Dermis blood vessel endothelial cell (primary cell): ENCODE measurements at places on chromosomes 5 and 9. TPM values are rescaled to one million over a fixed set of nuclear protein-coding genes. Genes with fewer than 3 reads are reported as not detected.
A peak's percentile ranks its signal among the peaks of the same experiment; 100 is the strongest.

DNA sequence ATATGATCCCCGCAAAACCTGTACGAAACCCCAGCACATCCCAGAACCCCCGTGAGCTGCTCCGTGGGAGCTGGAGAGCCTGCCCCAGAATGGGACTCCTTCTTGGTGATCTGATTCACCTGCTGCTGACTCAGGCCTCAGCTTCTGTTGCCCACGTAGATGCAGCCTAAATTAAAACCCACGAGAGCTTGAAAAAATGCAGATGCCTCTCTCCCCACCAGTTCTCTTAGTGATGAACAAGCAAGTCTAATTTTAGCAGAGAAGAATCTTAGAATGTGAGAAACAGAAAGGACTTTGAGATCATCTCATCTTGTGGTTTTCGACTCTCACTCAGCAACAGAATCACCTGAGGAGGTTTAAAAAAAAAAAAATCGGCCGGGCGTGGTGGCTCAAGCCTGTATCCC is 57.6 kb downstream of the TMOD1 start:
- no peak for DNase-seq

- DNase-seq, result no peak
These were observed 70.5 kb downstream of the FOCAD start for GRCh38 chr9:20754556-20754955.

GRCh38 chr9:3585606-3586005 is 59.8 kb upstream of the RFX3 start:
- DNase-seq, result no peak

GRCh38 chr5:88657136-88657535 is 225.8 kb downstream of the MEF2C start:
- no peak for DNase-seq

GRCh38 chr5:126143622-126144021 is 279.6 kb upstream of the GRAMD2B start:
- DNase-seq, result no peak

DNA sequence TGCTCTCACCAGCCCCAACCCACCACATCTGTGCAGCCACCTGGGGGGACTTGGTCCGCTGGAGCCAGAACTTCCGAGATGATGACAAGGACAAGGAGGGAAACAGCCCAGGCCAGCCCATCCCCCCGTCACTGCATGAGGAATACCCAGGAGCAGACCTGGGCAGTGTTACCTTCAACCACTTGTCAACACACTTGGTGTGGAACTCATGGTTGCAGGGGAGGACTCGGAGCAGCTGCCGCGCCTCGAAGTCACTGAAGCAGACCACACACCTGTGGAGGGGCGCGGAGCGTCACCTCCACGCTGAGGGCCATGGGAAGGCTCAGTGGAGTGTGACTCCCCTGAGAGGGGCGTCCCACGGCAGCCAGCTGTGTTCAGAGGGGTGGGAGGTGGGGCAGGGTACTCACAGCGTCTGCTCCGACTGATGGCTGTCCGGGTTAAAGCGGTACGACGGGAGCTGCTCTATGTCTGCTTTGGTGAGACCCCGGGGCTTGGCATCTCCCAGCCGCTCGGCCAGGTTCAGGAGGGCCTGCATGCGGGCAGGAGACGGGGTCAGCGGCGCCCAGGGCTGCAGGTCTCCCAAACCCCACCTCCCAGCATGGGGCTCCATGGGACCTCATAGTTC is 8.0 kb downstream of the RNF44 start:
- DNase-seq, result no peak

GRCh38 chr5:137374110-137374714 is 124.9 kb downstream of the SPOCK1 start:
- peak; percentile 60 for DNase-seq

DNA sequence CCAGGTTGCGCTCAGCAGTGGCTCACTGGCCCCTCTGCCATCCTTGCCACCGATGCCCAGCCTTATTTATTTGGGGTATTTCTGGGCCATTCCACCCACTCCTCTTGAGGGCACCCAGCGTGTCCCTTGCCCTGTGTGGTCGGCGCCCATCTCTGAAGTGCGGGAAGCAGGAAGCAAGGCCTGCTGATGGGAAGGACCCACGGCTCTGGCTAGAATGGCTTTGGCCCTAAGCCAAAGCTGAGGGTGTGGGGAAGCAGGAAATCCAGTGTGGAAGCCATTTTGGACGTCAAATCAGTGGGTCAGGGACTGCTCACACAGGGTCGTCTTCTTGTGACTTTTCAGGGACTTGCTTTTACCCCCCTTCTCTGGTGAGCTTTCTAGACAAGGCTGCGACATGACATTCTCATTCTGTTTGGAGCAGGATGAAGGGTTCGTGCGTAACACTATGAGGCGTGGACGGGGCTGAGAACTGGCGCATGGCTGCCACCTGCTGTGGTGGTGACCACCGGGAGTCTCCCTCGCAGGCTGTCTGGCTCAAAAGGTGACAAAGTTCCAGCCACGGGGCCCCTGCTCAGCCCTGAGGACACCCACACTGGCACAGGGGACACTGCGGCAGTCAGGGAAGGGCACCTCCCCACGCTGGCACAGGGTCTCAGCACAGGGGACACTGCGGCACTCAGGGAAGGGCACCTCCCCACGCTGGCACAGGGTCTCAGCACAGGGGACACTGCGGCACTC is 50.7 kb upstream of the NKD2 start:
- DNase-seq, result peak; percentile 56

DNA sequence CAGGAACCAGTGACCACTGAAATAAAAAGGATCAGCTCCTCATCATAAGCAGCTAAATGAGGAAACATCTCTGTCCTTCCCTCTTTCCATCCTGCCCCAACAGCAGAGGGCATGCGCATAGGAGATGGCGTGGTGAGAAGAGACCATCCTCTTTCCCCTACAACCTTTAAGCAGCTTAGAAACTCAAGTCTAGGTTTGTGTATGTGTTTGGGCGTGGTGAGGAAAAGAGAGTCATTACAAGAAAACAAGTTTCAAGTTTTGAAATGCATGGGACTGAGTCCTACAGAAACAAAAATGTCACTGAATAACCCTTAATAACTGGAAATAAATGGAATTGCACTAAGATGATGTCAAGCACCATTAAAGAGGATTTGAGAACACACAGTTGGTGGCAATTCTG is 96.4 kb upstream of the IL12B start:
- DNase-seq, result no peak

- no peak for DNase-seq
These were observed 13.8 kb upstream of the ORM1 start for GRCh38 chr9:114309096-114309495.

GRCh38 chr9:95822015-95822414 is 53.5 kb upstream of the ERCC6L2 start:
- DNase-seq, result no peak

DNA sequence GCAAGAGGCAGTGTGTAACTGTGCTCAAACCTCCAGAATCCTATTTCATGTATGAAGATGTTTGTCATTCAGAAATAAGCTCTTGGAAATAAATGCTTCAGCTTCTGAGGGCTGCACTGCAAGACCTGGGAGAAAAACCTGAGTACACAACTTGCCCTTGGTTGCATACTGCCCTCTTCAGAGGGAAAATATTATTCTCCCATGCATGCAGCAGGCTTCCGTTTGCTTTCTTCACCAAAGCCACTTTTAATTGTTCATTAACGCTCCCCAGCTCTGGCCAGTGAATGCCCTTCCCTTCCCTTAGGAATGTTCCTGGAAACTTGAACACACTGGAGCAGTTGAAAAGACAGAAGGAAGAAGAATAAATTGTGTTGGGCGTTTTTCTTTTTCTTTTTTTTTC is 2.5 kb upstream of the WHRN start:
- DNase-seq, result peak; percentile 56

MYOZ3 gene
- 0.17 and 0.37 TPM in 2 replicates for total RNA-seq

C6 gene
- not detected in 2 replicates for total RNA-seq

CBY3 gene
- not detected in 2 replicates for total RNA-seq

FAM169A gene
- total RNA-seq, result 4.0 and 4.9 TPM in 2 replicates

BTNL3 gene
- not detected in 2 replicates for total RNA-seq

IFNA21 gene
- not detected in 2 replicates for total RNA-seq

PTGDS gene
- total RNA-seq, result 0.17 and 0.60 TPM in 2 replicates
